ENCODE measurements at places on chromosomes 1 and 21.

- DNase-seq, result no peak
These were observed 12.9 kb downstream of the FAM177B start for GRCh38 chr1:222749927-222750326.

GRCh38 chr1:79822053-79822452 is 815.5 kb upstream of the ADGRL4 start:
- no peak for DNase-seq

DNA sequence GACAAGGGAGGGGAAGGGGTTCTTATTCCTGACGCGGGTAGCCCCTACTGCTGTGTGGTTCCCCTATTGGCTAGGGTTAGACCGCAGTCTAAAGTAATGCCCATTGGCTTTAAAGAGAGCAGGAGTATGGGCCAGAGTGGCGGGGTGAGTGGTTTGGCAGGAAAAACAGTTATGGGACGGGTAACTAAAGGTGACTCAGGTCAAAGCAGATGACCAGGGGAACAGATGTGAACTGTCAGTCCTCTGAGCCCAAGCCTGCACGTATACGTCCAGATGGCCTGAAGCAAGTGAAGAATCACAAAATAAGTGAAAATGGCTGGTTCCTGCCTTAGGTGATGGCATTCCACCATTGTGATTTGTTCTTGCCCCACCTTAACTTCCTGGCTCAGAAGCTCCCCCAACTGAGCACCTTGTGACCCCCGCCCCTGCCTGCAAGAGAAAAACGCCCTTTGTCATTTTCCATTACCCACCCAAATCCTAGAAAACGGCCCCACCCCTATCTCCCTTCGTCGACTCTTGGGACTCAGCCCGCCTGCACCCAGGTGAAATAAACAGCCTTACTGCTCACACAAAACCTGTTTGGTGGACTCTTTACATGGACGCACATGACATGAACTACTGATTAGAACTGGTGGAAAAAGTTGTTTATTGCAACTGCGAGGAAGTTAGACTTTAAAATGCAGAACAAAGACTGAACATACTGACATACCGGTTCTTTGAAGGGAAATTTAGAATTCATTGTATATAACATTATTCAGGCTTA is 758 bp upstream of the ATAD3B start:
- DNase-seq, result no peak

GRCh38 chr1:51325878-51326755 is 4.2 kb downstream of the TTC39A start:
- DNase-seq, result no peak

DNA sequence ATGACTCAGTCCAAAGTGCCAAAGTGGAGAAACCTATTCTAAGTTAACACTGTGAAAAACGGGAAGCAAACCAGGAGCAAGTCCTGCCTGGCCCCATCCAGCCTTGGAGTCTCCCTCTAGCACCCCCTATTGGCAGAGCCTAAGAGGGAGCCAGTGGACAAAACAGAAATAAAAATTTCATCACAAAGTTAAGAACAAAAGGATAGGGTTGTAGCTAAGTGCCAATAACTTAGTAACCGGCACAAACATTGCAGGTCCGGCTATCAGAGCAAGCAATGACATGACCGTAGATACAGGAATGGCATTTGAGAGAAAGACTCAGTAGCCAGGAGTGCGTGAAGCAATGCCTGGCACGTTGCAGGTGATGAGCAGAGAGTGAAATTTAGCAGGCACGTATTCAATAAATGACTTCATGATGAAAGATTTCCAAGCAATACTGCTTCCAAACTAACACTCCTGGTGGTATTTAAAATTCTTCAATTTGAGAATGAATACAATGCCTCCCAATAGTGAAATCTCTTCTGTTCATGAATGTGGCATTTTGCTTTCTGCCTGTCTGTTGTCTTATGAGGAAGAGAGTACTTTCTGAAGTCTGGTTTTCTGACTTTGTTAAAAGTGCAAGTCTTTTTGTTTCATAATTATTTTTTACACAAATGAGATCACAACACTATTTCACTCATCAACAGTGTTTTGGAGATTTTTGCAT is 391.0 kb downstream of the OMA1 start:
- DNase-seq, result no peak

GRCh38 chr1:239458144-239458500 is 71.8 kb downstream of the CHRM3 start:
- no peak for DNase-seq

GRCh38 chr1:200660719-200661118 is 9.0 kb downstream of the DDX59 start:
- no peak for DNase-seq

DNA sequence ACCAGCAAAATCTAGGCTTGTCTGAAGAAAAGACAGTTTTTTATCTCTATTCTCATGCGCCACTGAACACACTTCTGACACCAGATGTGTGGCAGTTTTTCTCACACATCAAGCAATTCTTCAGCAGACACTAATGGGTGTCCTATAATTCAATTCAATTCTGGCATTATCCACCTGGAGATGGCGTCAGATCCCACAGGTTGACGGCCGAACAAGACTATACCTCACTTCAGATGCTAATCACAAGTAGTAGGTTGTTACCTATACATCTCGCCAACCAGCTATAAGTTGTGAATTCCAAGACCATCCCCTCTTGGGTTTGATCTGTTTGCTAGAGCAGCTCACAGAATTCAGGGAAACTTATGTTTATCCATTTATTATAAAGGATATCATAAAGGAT is 89.9 kb upstream of the ARTN start:
- DNase-seq, result no peak

DNA sequence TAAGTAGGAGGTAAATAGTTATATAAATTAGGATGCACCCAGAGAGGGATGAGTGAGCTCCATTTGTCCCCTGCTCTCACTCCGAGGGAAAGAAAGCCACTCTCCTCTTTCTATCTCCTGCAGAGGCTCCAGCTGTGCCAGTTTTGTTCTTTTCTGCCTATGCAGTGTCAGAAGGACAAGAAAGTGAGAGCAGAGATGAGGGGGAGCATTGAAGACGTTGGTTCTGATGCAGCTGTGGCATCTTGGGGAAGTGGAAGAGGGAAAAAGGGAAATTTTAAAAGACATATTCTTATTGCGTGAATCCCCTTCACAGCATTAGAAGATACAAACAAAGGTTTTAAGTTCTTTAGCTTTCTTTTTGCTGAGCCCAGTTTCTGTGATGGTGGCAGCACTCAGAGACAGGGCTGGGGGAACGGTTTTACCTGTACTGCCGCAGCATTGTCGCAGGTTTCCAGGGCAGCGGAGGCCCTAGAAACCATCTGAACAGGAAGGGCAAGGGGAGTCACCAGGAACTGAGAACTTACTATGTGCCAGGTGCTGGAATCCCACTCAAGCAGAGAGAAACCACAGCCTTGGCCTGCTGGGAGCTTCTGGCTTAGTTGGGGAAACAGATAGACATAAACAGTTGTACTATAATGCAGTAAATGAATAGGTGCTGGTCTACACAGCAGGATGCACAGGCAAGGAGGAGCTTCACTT is 44.9 kb upstream of the USP24 start:
- no peak for DNase-seq

DNA sequence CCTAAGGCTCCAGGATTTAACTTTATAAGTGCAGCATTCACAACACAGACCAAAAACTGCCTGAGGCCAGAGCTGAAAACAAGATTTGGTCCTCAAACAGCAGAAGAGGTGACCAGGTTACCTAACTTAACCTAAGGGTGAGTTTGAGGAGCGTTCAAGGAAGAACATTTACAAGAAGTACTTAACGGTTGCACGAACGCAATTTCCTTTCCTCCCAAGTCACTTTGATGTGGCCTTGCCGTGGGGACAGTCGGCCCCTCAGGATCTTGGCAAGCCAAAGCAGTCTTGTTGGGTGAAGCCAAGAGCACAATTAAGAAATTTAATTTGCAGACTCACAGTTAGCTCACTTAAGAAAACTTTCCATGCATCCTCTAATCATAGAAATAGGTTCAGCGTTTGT is 202.6 kb upstream of the COA6 start:
- DNase-seq, result no peak

- DNase-seq, result no peak
These were observed 332.5 kb upstream of the CAMK1G start for GRCh38 chr1:209250861-209251636.

- no peak for DNase-seq
These were observed 108.6 kb downstream of the CASZ1 start for GRCh38 chr1:10687782-10688408.

GRCh38 chr1:92817986-92818764 is 13.7 kb upstream of the RPL5 start:
- no peak for DNase-seq

DNA sequence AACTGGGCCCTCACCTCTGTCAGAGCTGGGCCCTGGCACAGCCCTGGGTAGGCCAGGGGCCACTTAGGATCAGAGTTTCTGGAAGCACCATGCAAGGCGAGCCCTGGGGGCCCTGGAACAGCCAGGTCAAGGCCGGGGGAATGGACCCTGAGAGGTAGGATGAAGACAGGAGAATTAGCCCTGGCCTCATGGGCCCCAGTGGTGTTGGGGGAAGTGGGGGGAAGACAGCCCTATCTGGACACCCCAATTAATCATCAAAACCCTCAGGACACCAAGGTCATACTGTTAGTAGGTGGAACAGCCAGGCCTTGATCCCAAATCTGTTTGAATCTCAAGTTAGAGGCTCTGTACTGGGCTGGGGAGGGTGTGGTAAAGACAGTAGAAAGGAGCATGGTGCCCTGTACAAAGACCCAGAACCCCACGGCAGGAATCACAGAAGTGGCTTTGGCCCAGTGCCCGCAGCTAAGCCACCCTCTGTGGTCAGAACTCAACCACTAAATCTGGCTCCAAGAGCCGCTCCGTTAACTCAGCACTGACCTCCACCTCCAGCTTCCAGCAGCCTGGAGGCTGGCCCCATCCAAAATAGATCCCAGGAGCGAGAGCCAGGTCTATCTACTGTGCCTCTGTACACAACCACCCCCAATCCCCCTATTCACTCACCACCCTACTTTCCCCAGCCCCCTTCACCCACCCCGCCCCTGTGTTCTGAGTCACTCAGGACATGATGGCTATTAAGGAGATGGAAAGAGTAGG is 14.0 kb upstream of the TRIM63 start:
- no peak for DNase-seq

- no peak for DNase-seq
These were observed 33.5 kb downstream of the PDPN start for GRCh38 chr1:13617108-13617507.

- DNase-seq, result no peak
These were observed 15.4 kb upstream of the LSS start for GRCh38 chr21:46243960-46244361.

GRCh38 chr1:10932088-10932487 is 80.4 kb upstream of the TARDBP start:
- DNase-seq, result no peak

All from effector CD4-positive, alpha-beta T cell (primary cell).